ENCODE measurements at places on chromosomes 1 and 21.
A peak's percentile ranks its signal among the peaks of the same experiment; 100 is the strongest.

- DNase-seq: no peak
These were observed 218.5 kb downstream of the PBX1 start for GRCh38 chr1:164777518-164777917.

DNA sequence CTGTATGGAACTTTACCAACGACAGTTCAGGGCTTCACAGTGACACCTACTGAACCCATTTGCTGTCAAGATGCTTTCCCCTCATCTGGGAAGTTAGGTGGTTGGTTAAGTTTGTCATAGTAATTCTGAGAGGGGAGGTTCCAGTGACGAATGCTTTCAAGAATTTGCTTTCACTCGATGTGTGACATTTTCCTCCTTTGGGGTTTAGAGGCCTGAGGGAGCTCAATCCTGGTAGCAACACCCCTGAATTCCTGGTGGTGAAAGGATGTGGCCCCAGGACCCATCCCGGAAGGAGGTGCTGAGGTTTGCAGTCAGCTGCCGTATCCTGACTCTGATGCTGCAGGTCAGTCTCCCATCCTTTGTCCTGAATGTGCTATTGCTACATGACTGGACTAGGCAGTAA, 2.8 kb downstream of the PIGV start:
- peak; percentile 29 for DNase-seq

- DNase-seq: no peak
These were observed 486 bp upstream of the KCNA3 start for GRCh38 chr1:110675060-110675791.

- DNase-seq: peak; percentile 28
These were observed 391 bp upstream of the CENPS start for GRCh38 chr1:10429868-10430215.

DNA sequence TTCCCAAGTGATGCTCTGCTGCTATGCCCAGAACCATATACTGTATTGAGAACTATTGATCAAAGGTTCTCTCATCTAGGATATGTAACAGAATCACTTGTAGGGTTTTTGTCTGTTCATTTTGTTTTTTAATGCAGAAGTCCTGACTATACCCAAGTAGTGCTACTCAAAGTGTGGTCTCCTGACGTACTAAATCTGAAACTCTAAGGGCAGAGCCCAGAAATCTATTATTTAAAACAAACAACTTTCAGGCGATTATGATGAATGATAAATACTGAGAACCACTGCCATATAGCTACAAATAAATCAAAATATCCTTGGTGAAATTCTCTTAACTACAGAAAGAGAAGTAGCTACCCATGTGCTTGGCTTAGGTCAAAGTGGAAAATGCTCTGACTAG, 10.1 kb downstream of the ZZZ3 start:
- DNase-seq: no peak

- no peak for DNase-seq
These were observed 56.5 kb upstream of the SELENON start for GRCh38 chr1:25743164-25744139.
